Cardiac muscle cell (in vitro differentiated cells and primary cell): ENCODE measurements at places on chromosomes 1 and 21.

DNA sequence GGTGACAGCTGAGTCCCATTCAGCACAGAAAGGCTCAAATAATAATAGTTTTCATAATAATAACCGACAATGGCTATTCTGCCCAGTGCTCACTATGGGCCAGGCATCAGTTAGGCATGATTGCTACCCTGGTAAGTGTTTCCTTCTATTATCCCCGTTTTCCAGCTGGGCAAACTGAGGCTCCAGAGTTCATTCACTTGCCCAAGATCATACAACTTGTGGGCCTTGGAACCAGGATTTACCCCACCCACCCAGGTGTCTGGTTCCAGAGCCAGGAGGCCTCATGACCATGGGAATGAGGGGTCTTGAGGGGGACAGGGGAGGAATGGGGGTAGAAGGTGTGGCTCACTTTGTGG lies 518 bp downstream of the PLOD1 start:
- DNase-seq: no peak

DNA sequence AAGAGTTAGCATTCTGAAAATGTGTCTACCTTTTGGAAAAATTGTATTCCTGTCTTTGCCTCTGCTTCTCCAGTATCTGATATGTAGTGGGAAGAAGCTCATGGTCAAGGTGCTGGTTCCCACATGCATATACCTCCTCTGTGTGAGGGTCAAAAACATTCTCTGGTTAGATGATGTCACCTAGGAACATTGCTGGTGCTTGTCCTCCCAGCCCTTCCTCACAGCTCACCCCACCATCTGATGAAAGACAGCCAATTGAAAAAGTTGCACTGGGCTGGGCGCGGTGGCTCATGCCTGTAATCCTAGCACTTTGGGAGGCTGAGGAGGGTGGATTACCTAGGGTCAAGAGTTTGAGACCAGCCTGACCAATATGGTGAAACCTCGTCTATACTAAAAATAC lies 154.4 kb downstream of the NR5A2 start:
- no peak for DNase-seq

DNA sequence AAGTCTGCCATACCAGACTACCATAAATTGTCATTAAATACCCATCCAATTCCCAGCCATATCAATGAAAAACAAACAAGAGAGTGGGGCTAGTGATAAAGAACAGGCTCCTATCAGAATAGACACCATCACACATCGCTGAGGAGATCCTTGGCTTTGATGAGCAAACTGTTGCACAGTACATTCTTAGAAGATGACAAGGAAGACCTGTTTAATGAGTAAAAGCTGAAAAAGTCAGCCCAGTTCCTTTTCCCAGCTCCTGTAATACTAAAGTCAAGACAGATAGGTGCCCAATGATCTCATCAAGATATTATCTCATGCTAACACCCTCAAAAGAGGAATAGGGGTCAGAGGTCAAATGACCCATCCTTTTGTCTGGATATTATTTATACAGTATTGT lies 164.5 kb upstream of the COA6 start:
- no peak for DNase-seq

GRCh38 chr1:23743287-23744152 lies at the start of gene ELOA:
TSS of gene ELOA (plus strand) at chr1:23743471. CDS start at chr1:23743504, 33 bp downstream.
- peak; percentile 87 for DNase-seq

- peak; percentile 45 for DNase-seq
Measured at GRCh38 chr21:25561668-25562641, 45.3 kb downstream of the MRPL39 start.
